HS-5 (cell line): ENCODE measurements at places on chromosomes 7 and 10.

- no peak for DNase-seq
These were observed 289.4 kb upstream of the IGFBP3 start for GRCh38 chr7:46210467-46210866.

DNA sequence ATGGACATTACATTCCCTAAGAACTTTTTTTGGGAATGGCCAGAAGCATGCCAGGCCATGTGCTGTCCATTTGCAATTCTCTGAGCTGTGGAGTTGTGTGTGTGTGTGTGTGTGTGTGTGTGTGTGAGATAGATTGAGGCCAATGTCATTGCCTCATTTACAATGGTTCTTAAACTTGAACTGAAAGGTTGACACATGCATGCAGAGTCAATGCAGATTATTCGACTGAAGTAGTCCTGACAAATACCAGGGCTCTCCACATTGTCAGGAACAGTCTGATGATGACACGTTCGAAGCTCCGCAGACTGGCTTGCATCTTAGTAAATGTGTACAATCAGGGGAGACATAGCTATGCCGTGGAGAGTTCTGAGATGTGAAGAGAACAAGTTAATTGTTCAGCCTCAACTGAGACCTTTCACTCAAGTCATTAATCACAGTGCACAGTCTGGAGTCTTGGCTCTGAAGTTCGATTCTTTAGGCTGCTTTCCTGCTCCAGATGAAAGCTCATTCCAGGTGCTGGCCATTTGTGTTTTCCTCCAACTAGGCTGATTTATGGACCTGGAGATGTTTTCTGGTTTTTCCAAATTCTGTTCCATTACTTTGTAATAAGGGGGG, 921.9 kb downstream of the LRMDA start:
- DNase-seq, result no peak

GRCh38 chr7:101891936-101892640, 74.7 kb downstream of the CUX1 start:
- DNase-seq, result no peak

DNA sequence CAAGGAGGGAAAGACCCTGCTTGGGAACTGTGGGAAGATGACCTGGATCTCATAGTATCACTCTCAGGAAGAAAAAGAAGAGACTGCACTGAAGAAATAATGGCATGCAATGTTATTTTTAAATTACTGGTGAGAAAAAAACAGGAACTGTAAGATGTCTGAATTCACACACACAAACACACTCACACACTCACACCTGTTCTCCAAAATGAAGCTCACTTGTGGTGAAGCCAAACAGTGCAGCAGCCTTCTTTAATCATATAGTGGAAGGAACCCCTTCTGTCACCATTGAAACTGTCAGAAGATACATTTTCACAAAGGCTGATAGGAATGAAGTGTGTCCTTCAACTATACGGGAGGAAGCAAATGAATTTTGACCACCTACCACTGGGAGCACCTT, 156.5 kb upstream of the GHITM start:
- no peak for DNase-seq

DNA sequence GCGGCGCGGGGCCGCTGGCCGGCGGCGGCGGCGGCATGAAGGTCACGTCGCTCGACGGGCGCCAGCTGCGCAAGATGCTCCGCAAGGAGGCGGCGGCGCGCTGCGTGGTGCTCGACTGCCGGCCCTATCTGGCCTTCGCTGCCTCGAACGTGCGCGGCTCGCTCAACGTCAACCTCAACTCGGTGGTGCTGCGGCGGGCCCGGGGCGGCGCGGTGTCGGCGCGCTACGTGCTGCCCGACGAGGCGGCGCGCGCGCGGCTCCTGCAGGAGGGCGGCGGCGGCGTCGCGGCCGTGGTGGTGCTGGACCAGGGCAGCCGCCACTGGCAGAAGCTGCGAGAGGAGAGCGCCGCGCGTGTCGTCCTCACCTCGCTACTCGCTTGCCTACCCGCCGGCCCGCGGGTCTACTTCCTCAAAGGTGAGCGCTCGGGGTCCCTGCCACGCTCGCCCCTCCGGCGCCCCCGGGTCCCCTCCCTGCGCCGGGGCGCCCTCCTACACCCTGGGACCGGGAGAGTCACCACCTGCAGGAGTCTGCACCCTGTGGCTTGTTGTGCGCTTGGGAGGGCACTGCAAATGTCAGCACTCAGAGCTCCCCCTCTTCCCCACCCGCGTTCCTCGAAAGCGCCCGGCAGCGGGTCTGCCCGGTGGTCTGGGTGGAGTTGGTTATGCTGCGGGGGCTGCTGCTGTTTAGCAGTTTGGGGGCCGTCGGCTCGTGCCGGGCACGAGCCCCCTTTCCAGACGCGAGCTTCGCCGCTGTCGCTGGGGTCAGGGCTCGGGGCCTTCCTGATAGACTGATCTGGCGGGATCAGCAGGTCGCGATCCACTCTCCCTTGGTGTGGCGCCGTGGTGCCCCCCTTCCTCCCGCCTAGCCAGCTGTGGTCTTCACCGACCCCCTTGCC, 627 bp downstream of the DUSP5 start:
- DNase-seq, result no peak

DNA sequence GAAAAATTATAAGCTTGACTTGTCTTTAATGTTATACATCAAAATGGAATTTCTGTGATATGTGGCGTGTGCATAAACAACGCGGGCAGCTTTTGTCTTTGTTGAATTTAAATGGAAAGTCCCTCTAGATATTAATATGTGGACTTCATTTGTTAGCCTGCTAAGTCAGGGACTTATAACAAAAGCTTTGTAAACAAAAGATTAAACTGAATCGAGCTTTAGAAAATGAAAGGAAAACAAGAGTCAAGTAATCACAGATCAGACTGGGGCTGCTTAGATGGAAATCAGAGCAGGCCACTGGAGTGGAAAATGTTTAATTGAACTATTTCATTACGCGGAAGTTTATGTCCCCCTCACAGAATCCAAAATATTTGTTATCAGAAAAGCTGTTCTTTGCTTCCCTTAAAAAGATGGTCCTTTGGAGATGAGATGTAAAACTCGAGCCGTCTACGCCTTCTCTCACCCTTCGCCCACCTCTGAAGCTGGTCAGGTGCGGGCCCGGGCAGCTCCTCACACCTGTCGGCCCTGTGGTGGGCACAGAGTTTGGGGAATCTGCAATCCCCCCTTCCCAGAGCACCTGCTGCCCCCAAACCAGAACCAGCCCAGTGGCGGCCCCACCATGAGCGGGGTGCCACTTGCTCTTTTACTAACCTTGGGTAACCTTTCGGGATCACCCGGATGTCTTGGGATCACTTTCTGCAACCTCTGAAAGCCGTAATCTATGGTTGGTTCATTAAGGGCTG, 116.2 kb downstream of the EBF3 start:
- no peak for DNase-seq

- no peak for DNase-seq
These were observed 1079.6 kb upstream of the C7orf33 start for GRCh38 chr7:147510923-147511322.

- no peak for DNase-seq
These were observed 80.3 kb upstream of the UCN3 start for GRCh38 chr10:5284311-5285057.

DNA sequence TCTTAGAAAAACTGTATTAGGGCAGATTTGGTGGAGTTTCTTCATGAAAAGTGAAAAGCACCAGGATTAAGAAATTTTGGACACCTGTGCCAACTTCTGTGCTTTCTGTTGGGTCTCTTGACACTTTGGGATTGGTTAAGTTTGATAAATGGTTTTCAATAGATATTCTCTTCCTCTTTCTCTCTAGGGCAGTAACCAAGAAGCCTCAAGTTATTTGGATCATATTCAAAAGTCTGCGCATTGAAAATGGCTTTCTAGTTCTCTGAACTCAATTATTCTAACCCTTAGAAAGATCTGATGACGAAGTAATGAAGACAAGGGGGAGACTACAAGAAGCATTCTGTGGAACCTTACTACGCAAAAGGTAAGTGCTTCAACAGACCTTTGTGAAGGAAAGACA, 144.0 kb upstream of the CCDC6 start:
- DNase-seq, result no peak

DNA sequence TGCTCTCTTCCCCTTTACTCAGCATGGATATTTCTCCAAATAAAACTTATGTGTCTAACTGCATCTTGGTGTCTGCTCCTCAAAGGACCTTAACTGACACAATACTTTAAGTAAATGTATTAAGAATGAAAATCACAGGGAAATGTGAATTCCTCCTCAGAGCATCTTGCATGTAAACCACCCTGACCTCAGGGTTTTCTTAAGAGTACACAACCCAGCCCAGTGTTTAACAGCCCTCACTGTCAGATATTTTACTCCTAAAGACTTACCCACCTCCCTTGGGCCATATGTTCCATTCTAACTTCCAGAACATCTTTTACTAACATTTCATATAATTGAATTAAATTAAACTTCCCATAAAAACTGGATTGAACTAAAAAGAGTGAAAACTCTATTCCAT, 315.3 kb downstream of the HPSE2 start:
- DNase-seq, result no peak

GRCh38 chr10:2202401-2202800, 465.1 kb upstream of the ADARB2 start:
- no peak for DNase-seq

- DNase-seq, result no peak
These were observed 120.4 kb upstream of the TARP start for GRCh38 chr7:38393874-38394273.

GRCh38 chr7:20388084-20388483, 57.4 kb downstream of the ITGB8 start:
- DNase-seq, result no peak

DNA sequence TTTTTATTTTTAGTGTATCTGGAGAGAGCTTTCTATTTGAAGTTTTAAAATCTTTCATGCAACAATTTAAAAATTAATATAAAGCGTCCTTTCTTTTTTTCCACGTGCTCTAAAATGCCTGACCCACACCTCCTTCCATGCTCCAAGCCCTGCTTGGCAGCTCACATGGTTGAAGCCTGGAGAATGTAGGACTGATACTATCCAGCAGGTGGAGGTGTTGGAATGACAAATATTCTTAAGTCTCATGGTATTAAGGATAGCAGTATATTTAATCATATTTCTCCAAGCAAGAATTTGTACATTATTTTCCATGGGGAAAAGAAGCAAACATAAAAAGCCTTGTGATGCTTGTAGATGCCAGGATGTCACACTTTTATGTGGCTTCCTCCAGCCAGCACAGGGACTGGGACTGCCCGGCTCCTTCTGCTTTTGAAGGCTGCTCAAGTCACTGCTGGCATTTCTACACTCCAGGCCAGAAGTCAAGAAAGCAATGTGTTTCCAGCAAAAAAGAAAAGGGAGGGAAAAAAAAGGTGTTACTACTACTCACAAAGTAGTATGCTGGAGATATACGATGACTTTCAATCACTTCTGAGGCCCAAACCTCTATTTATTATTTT, 49.7 kb downstream of the BZW2 start:
- DNase-seq, result peak; percentile 53

DNA sequence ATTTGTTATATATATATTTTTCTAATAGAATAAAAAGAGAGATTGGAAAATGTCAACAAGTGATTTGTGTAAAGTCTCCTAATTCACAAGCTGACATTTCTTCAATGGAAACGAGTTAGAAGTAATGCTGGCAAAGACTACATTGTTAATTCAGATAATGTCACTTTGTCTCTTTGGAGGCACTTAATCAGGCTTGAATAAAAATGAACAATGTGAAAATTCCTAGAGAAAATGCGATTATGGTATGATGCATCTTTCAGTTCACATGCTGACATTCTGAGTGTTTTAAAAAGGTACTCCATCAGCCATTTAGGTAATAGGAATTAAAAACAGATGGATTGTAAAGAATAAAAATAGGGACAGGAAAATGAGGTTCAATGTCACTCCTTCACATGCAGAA, 100.1 kb downstream of the SLC13A1 start:
- no peak for DNase-seq

GRCh38 chr10:123200531-123200930, 46.3 kb downstream of the BUB3 start:
- DNase-seq, result no peak

GRCh38 chr7:96838481-96838880, 128.8 kb upstream of the SEM1 start:
- DNase-seq, result no peak

- DNase-seq, result no peak
These were observed 25.8 kb upstream of the ADRB1 start for GRCh38 chr10:114017873-114018272.

- no peak for DNase-seq
These were observed 12.6 kb upstream of the WAC start for GRCh38 chr10:28520346-28520745.

GRCh38 chr7:121755818-121756552, 117.0 kb upstream of the PTPRZ1 start:
- DNase-seq, result no peak

DNA sequence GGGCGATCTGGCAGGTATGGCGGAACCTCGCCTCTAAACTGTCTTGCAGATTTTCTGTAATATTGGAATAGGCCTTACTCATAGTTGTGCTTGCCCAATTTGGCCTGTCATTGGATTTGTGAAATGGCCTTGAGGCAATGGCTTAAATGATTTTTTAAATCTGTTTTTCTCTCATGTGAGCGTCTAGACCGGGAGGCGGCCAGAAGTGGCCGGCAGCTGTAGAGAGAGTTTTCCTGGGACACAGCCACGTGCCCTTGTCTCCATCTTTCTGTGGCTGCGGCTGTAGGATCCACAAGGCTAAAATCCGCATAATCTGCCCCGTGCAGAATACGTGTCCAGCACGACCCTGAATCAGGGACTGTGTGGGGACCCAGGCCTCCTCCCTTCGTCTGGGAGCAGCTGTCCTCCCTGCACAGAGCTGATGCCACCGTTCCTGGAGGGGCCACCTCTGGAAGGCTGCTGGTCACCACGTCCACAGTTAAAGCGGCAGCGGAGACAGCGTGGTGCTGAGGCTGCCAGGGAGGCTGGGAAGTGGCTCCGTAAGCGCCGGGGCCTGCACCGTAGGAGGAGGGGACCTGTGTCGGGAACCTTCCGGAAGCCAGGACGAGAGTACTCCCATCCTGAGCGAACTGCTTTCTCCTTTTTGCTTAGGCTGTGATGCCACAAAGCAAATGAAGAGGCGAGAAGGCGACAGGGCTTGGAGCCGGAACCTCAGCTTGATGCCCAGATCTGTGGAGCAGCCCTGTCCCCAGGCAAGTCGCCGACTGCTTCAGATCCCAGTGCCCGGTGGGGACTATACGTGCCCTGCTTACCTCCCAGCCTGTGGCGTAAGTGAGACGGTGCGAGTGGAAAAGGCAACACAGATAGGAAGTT, 99.8 kb downstream of the DYNC2I1 start:
- DNase-seq, result no peak

DNA sequence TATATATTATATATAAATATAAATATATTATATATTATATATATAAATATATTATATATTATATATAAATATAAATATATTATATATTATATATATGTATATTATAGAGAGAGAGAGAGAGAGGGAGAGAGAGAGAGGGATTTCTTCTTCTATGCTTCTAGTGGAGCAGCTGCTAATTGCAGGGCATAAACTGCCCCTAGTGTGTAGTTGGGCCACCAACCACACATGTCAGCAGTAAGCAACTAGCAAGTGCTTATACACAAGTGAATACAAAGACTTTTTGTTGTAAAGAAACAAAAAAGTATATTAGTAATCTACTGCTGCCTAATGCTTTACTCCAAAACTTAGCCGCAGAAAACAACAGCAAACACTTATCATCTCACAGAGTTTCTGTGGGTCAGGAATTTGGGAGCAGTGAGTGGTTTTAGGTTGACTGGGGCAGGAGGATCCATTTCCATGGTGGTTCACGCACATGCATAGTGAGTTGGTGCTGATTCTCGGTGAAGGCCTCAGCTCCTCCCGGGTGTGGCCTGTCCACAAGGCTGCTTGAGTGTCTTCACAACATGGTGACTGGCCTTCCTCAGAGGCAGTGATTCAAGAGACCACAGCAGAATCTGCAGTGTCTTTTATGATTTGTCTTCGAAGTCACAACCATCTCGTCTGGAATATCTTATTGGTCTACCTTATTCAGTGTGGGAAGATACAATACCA, 25.5 kb upstream of the BAG3 start:
- DNase-seq, result no peak
